ENCODE measurements at places on chromosomes 3 and 15. TPM values are rescaled to one million over a fixed set of nuclear protein-coding genes. Genes with fewer than 3 reads are reported as not detected.
A peak's percentile ranks its signal among the peaks of the same experiment; 100 is the strongest.

Gene UQCRC1
- total RNA-seq, result 359 TPM

Gene MST1R
- 1.2 TPM for total RNA-seq

Gene MOBP
- not detected for total RNA-seq

Gene GP9
- not detected for total RNA-seq

Gene HYAL3
- 10.4 TPM for total RNA-seq

Gene FEZF2
- not detected for total RNA-seq

Gene ZNF860
- total RNA-seq, result 0.08 TPM

- no peak for DNase-seq
Observed at GRCh38 chr15:94561036-94561689, 329.8 kb downstream of the MCTP2 start.

- DNase-seq, result no peak
Observed at GRCh38 chr3:61132062-61132461, 119.2 kb downstream of the FHIT start.

DNA sequence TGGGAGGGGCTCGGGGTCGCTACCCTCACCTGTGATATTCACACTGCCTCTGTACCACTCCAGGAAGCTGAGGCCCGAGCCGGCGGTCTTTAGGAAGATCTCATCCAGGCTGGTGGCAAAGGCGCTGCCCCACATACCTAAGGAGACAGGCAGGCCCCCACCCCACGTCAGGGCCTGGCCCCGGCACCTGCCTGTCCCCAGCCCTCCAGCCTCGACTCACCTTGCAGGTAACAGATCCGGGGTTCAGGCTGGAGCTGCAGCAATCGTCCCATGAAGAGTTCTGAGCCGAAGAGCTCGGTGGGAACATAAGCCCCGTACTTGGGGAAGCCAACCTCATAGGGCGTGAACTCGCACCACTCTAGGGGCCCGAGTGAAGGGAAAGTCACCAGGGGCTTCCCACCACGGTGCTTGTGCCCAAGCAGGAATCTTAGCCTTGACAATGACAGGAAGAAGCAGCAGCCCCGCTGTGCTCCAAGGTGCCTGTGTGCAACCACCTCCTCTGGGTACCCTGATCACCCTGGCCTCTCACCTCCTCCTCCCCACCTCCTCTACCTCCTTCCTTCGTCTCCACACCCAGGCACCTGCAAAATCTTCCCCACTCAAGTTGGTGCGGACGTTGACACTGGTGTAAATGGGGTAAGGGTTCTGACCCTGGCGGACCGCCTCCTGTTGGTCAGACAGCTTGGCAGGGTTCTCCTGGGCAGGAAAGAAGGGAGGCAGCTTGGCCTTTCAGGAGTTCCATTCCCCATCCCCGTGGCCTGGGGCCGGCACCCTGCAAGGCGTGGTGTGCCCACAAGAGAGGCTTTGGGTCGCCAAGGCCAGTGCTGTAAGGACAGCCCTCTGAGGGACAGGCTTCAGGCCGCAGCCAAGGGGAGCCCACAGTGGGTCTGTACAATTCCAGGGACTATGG, 10.6 kb downstream of the PLA2G4F start:
- DNase-seq, result no peak

- DNase-seq, result peak; percentile 9
Observed at GRCh38 chr15:87620393-87620792, 636.1 kb downstream of the NTRK3 start.

DNA sequence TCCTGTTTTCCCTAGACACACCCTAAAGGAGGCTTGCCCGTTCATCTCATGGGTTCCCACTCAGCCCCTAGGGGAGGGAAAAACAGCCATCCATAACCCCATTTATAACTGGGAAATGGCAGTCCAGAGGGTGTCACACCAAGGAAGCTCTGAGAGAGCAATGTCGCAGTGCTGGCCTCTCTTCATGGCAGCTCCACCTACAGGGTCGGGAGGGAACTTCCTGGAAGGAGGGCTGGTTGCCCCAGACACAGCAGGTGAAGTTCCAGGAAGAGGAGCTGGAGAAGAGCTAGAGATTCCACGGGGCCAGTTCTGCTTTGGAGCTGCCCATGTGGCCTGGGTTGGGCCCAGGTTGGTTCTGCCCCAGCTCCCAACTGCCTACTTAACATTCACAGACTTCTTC, 22.3 kb upstream of the LINGO1 start:
- DNase-seq, result no peak

GRCh38 chr15:101439285-101439919, 50.1 kb downstream of the PCSK6 start:
- DNase-seq, result no peak

- peak; percentile 88 for DNase-seq
Observed at GRCh38 chr3:58563386-58564035, 13.7 kb downstream of the FAM107A start.

DNA sequence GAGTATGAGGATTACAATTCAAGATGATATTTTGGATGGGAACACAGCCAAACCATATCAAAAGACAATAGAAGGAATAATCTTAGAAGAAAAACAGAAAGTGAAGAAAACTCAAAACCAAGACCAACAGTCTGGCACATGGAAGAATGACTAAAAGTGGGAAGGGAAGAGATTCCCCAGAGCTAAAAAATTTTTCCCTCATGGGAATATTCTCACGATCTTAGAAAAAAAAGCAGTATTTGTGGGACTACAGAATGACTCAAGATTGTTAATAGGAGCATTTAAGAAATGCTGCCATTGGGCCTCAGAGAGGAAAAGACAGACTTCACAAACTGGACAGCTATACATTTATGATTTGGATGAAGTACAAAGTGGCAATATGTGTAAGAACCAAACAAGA, 18.3 kb downstream of the OSTN start:
- no peak for DNase-seq

- DNase-seq, result no peak
Observed at GRCh38 chr15:67928666-67929065, 88.8 kb upstream of the RNU6-1 start.

- no peak for DNase-seq
Observed at GRCh38 chr3:187085933-187086332, 53.4 kb downstream of the RPL39L start.

GRCh38 chr3:169342652-169343505, 320.6 kb downstream of the MECOM start:
- DNase-seq, result no peak

- peak; percentile 48 for DNase-seq
Observed at GRCh38 chr15:85333132-85333831, 47.1 kb upstream of the AKAP13 start.

- DNase-seq, result no peak
Observed at GRCh38 chr3:150793641-150794040, 30.7 kb upstream of the SIAH2 start.

Measured in HT1080 (cell line).